Upper lobe of right lung (tissue), 1 donor: ENCODE measurements at places on chromosomes 5 and 9. TPM values are rescaled to one million over a fixed set of nuclear protein-coding genes. Genes with fewer than 3 reads are reported as not detected.

- DNase-seq: no peak
These were observed 36.4 kb downstream of the PIK3R1 start for GRCh38 chr5:68251804-68252522.

GRCh38 chr5:45417285-45417998, 278.7 kb downstream of the HCN1 start:
- DNase-seq: no peak

The HMCN2 gene
- total RNA-seq: 7.8 TPM

DNA sequence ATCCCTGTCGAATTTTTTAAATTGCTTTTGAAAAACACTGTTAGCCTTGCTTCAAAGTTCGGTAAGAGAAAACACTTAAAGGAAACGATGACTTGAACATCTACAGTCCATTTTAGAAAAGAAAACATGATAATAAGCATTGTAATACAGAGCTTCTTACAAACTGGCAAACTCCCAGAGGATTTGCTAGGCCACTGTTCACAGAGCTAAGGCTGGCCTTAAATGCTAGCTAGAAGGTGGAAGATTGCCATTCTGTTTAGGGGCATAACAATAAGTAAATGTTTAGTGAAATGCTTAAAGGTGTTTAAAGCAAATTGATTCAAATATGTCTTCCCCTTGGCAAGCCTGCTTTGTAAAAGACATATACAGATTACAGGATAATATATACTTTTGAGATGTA, 169.6 kb downstream of the TLE4 start:
- no peak for DNase-seq

The CYLC2 gene
- not detected for total RNA-seq

The HEMGN gene
- total RNA-seq: not detected

GRCh38 chr9:99411068-99411467, 189.0 kb downstream of the SEC61B start:
- DNase-seq: no peak

The PCDHA4 gene
- 1.1 TPM for total RNA-seq

DNA sequence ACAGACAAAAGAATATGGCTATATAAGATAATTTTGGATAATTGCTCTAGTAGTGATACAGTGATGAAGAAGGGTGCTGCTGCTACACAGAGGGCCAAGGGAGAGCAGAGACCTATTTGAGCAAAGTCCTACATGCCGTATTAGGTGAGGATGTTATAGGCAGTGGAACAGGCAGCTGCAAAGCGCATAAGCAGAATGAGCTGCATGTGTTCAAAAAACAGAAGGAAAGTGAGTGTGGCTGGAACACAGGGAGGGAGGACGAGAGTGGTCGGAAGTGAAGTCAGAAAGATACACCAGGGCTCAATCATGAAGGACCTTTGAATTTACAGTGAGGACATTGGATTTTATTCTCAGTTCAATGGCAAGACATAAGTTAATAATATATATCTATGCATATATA, 35.4 kb downstream of the ITGA2 start:
- no peak for DNase-seq

- no peak for DNase-seq
These were observed 170.2 kb upstream of the IRX2 start for GRCh38 chr5:2921651-2922050.

GRCh38 chr5:176819476-176819875, 9.1 kb downstream of the UNC5A start:
- no peak for DNase-seq

The CEMIP2 gene
- total RNA-seq: 219 TPM

- DNase-seq: peak; percentile 65
These were observed 35.2 kb downstream of the SARDH start for GRCh38 chr9:133702798-133703590.

The ICE1 gene
- 28.5 TPM for total RNA-seq

- DNase-seq: no peak
These were observed 106.1 kb downstream of the GALNT10 start for GRCh38 chr5:154296525-154297159.

DNA sequence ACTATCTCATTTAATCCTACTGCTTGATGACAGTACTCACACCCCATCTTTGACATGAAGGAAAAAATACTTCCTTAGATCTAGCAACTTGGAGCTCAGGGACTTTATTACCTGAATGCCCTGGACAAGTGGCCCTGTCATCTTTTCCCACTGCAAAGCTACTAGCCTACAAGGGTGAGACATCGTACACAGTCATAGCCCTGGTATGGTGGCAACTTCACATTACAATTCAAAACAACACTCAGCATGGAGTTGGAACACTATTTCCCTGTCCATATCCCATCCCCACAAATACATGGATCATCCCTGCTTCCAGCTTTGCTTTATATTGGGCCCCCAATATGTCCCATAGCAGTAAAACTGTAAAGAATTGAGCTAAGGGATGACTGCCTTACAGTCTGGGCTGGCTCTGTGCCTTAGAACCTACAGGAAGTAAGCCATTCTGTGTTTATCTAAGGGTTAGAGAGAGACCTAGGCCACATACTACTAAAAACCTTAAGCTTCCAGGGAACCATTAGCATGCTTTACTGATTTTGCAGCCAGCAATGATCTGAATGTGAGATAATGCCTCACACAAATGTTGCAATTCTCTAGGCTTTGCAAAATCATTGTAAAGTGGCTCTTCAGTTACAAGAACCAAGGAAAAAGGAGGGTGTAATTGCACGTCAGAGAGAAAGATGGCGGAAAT, 55.9 kb downstream of the OTULIN start:
- no peak for DNase-seq

The SLC12A7 gene
- total RNA-seq: 49.6 TPM

DNA sequence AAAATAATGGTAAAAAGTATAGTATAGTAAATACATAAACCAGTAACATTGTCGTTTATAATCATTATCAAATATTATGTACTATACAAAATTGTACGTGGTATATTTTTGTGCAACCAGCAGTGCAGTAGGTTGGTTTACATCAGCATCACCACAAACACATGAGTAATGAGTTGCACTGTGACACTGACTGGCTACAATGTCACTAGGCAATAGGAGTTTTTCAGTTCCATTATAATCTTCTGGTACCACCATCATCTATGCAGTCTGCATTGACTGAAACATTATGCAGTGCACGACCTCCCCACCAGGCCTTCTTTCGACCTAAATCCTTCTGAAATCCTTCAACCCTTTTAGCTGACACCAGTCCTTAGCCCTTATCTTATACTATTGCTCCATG, 105.8 kb downstream of the SREK1 start:
- DNase-seq: no peak

The PCDHB15 gene
- 2.5 TPM for total RNA-seq

The OTULINL gene
- 104 TPM for total RNA-seq

- DNase-seq: no peak
These were observed 164.8 kb downstream of the HINT1 start for GRCh38 chr5:131000289-131000688.

- DNase-seq: no peak
These were observed 23.0 kb downstream of the KIAA0825 start for GRCh38 chr5:94595281-94595840.

The PRDM9 gene
- not detected for total RNA-seq

- DNase-seq: no peak
These were observed 197.5 kb downstream of the CDK5RAP2 start for GRCh38 chr9:120382453-120382852.

DNA sequence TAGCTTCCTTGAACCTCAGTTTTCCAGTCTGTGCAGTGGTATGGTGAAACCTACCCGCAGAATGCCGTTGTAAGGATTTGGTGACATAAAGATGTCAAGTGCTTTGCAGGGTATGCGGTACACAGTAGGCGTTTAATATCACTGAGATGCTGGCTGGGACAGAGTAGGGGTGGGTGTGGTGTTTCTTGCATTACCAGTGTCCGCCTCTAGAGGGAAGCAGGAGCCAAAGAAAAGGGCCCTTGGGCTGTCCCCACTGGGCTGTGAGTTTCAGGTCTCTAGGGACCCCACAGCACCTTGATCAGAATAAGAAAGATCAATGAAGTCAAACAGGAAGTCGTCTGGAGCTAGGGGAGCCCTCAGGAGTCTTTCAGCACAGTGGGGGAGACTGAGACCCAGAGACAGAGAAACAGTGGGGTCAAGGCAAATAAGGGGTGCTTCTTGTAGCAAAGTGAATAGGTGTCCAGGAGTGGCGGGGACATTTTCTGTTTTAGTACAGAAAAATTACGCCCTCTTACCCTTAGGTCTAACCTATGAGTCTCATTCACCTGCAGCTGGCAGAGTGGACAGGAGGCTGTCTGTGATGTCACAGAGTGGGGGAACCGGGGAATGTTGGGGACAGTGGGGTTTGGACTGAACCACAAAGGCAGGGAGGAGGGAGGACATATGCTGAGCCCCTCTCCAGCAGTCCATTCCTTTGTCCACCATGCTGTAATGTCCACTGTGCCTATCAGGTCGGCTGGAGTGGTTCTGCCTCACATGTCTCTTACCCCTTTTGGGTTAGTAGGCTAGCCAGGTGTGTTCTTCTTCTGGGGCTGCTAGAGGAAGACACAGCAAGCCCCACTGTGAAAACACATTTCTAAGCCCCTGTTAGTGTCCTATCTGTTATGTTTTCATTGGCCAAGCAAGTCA, 4.7 kb upstream of the TEX53 start:
- no peak for DNase-seq

- DNase-seq: no peak
These were observed 183.6 kb downstream of the GADD45G start for GRCh38 chr9:89788434-89788833.

DNA sequence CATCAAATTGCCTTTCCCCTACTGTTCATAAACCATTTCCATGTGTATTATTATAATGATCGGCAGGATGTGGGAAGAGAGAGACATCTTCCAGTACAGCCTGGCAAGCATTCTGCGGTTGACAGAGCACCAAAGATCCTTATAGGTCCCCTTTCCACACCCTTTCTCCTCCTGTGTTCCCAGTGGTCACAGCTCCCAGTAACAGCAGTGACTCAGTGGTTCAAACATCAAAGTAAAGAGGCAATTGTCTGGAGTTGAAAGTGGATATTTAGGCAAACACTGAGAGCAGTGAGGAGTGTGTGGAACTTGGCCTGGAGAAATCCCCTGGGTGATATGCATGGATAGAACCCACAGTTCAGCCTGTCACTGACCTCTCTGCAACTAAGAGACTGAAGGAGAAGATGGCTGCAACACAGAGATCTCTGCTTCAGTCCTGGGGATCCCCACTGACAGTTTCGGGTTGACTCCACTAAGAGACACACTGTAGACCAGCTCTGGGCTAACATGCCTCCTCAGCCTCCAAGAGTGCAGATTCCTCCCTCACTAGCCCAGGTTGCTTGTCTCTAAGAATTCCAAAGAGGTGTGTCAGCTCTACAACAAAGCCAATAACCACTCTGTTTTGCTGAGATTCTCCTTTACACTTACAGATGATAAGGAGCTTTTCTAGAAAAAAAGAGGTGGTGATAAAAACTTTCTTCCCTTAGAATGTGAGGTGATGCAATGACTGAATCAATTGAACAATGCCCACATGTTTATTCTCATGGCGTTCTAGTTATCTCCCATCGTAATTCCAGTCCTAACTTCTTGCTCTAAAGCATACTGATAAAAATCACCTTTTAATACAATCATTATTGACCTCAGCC, 94.4 kb upstream of the IL6ST start:
- DNase-seq: no peak

DNA sequence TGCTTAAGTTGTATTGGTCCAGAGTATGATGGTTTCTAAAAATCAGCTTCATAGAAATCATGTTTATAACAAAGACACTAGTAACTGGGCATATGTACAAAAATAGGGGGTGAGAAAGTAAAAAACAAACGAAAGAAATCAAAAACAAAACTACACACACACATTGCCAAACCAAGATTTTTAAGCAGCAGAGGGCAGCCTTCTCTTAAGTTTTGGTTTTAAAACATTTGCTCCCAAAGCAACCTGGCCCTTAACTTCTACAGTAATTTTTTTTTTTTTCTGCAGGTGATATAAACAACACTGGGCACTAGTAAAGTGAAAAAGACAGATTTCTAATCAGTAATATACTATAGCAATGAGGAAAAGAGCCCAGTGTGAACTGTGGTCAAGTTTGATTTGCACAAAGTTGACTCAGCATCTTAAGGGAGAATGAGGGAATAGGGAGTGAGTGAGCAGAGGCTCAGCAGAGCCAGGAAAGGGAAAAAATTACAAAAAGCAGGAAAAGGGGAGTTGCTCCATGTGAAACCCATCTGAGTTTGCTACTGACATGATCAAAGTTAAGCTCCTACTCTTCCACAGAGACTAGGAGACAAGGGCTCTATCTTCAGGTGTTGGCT, 13.4 kb upstream of the GAPT start:
- DNase-seq: no peak

DNA sequence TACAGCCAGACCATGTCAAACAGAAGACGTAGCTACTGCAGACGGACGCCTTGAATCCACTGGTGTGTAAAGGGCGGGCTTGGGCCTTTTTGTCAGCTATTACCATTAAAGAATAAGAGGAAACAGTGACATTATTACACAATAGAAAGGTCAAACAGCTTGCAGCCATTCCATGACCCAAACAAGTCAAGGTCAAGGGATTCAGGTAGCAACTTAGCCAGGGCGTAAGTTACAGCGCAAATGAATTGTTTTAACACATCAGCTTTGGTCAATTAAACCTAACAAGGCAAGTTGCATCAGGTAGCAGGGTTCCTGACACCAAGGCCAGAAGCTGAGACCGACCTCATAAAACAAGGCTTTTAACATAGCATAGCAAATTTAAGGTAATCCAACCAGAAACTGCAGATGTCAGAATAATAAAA, 15.3 kb downstream of the NFIB start:
- no peak for DNase-seq

DNA sequence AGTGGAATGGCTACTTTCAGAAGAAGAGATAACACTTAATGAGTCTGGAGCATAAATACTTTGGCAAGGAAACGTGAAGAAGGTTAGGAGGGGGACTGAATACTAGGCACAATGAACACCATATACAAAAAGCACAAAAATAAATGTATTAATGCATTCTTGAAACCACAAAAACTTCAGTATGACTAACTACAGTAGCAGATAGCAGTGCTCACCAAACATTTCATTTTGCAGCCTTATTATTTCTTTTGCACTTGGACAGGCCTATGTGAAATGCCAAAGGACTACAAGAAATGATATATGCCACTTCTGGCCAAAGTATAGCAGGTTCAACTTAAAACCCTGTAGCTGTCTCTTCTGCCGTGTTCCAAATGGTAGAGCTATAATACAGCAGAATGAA, 26.3 kb downstream of the UBQLN1 start:
- no peak for DNase-seq

GRCh38 chr5:158869092-158869491, 230.6 kb downstream of the EBF1 start:
- DNase-seq: no peak

The SPARC gene
- total RNA-seq: 1,248 TPM
